Fibroblast of the aortic adventitia (primary cell): ENCODE measurements at places on chromosomes 2 and 18.

GRCh38 chr2:143960177-143960576, 559.7 kb downstream of the ZEB2 start:
- DNase-seq = no peak

DNA sequence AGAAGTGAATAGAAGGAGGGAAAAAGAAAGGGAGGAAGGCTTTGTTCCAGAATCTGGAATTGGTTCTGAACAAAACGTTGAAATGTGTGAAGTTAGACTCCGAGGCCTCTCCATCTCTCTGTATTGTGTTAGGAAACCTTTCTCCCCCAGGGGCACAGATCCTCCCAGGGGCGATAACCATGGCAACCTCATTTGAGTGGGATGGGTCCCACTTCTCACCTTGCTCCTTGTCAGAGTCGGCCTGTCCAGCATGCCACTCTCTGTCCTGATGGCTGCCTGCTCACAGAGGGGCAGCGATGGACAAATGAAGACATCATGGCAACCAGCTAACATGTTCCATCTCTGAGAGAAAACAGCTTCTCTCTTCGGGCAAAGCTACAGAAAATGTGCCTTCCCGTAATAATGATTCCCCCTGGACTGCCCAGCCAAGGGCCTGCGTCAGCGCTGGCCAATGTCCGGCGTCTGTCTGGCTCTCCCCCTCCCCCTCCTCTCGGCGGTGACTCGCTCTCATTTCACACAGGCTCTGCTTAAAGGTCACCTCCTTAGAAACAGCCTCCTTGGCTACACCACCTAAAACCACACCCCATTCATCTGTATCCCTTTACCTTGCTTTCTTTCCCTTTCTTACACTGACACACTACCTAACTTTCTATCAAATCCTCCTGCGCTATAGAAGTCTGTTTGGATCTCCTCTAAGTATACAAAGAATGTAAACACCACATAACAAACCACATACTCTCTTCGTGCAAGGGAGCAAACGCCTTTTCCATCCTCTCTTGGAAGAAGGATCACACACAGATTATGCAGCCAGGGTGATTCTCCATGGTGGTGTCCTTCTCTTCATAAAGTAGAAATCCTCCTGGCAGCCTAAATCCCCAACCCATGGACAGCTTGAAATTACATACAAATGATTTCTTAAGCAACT, 32.1 kb upstream of the TTC39C start:
- peak; percentile 82 for DNase-seq

- DNase-seq = peak; percentile 57
Observed at GRCh38 chr2:232781765-232782164, 5.4 kb upstream of the KCNJ13 start.

- DNase-seq = no peak
Observed at GRCh38 chr2:46461709-46462171, 17.6 kb upstream of the TMEM247 start.

GRCh38 chr18:6106091-6106685, 210.9 kb upstream of the TMEM200C start:
- DNase-seq = peak; percentile 19

- peak; percentile 8 for DNase-seq
Observed at GRCh38 chr18:80159713-80160636, 50.9 kb downstream of the ADNP2 start.

- no peak for DNase-seq
Observed at GRCh38 chr2:49600524-49600923, 446.2 kb upstream of the FSHR start.

DNA sequence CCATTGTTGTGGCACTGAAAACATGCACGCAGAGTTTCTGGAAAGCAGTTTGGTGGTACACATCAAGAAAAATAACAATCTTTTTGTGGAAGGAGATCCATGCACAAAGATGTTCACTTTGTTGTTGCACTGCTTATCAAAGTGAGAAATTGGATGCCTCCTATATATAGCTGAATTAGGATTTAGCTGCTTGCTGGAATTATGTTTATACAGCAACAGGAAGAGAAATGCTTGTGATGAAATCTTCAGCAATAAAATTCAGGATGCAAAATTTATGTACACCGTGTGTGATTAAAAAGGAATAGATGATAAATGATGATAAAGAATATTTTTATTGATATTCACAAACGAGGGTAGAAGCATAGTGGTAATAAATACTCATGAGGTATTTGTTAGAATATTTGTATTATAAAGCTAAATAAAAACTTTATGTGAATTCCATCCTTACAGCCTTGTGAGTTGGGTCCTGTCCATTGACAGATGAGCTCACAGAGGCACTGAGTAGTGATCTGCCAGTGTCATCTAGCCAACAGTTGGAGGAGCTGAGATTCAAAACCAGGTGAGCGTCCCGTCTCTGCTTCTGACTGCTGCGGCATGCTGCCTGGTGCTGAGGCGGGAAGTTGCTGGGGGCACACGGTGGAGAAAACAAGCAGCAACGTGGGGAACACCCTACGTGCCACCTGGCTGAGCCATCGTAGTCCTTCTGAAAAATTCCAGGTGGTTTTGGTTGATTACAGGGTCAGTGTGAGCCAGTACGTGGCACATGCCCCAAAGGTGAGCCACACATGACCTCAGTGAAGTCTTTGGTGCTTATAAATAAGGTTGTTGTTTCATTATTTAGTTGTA, 80.2 kb downstream of the ASAP2 start:
- no peak for DNase-seq

DNA sequence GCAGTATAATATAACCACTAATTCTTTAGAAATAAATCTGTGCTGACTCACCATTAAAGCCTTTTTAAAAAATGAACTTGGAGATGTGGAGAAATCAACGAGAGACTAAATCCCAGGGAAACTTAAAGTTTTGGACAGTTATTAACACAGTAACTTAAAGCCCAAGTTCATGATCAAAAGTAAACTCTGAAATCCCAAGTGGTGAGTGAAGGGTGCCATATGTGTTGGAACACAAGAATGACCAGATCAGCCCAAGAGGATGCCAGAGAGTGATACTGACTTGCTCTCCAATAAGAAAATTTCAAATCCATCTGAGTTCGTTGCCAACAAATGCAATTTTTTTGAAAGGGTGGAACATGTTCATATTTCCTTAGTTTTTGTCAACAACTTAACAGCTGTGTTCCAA, 838.1 kb upstream of the ACVR2A start:
- peak; percentile 97 for DNase-seq

DNA sequence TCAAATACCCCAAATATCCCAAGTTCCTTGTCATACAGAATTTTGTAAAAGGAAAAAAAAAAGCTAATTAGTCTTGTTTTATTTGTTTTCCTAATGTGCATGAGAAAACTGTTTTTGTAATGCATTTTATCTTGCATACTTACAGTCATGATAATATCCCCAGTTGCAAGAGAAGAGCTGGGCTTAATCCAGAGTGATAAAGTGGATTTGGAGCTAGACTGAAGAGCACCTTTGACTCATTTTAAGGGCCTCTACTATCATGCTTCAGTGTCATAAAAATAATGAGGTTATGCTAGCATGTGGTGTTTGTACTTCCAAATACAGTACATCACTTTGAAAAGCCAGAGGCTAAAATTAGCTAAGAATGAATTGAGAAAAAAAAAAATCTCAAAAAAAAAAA, 26.4 kb downstream of the ARHGAP15 start:
- DNase-seq = no peak

GRCh38 chr18:46917108-46917802, at the start of the genes KATNAL2 and PIAS2:
Gene KATNAL2 (plus strand): TSS chr18:46917602. CDS start chr18:46946873, 29,271 bp downstream.
Gene PIAS2 (minus strand): TSS chr18:46917507. CDS start chr18:46917345, 162 bp downstream.
- peak; percentile 52 for DNase-seq

DNA sequence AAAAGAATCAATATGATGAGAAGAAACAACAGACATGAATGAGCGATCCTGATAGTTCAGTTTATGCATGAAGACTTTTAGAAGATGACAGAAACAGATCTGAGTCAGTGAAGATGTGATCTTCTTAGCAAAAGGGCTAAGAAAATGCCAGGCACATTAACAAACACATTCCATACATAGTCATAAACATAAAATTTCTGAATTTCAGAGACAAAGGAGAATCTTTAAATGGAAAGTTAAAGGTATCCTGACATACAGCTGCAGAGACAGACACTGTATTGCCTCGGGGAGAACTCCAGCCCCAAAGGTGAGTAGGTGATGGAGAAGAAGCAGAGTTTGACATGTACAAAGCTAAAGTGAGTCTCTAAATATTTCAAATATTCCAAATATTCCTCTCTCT, 40.6 kb upstream of the FN1 start:
- peak; percentile 14 for DNase-seq

DNA sequence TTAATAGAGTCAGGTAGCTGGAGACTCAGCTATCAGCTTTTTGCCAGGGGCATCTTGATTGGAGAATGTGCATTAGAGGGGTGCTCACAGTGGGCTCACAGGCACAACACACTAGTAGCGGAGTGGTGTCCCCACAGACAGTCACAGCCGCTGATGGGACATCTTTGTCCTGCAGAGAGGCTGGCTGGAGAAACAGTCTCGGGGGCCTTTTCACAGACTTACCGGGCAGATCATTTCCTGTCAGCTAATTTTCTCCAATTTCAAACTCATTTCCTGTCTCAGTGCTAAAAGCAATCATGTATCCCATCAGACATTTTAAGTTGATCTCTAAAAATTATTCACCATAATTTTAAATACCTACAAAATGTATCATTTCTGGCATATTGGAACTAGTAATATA, 562.6 kb downstream of the DCDC2C start:
- no peak for DNase-seq

- DNase-seq = no peak
Observed at GRCh38 chr18:67154979-67155378, 361.5 kb downstream of the DSEL start.

DNA sequence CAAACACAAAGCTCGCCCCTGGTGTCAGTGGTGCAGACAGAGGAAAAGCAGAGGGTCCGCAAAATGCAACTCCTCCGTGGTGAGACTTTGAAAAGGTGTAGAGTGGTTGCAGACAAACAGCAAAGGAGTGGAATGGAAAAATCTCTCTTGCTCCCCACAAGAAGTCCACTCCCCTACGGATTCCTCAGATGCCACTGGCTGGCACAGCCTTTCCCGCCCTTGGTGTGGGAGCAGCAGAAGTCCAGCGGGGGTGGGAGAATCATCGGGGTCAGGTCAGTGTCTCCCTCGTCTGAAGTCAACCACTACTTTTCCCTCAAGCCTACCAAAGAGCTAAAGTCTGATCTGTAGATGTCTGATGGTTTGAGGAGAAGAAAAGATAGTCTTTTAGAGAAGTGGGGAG, 22.3 kb upstream of the B3GNT7 start:
- DNase-seq = no peak

- DNase-seq = no peak
Observed at GRCh38 chr2:108776475-108776874, 10.1 kb upstream of the CCDC138 start.

DNA sequence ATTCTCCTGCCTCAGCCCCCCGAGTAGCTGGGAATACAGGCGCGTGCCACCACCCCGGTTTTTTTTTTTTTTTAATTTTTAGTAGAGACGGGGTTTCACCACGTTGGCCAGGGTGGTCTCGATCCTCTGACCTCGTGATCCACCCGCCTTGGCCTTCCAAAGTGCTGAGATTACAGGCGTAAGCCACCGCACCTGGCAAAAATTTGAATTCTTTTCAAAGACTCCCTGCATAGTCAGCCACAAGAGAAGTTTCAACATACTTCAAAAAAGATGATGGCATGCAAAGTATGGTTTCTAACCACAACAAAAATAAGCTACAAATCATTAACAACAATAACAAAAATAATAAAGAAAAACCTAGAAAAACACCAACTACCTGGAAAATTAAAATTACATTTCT, 22.0 kb downstream of the HYCC2 start:
- DNase-seq = no peak

DNA sequence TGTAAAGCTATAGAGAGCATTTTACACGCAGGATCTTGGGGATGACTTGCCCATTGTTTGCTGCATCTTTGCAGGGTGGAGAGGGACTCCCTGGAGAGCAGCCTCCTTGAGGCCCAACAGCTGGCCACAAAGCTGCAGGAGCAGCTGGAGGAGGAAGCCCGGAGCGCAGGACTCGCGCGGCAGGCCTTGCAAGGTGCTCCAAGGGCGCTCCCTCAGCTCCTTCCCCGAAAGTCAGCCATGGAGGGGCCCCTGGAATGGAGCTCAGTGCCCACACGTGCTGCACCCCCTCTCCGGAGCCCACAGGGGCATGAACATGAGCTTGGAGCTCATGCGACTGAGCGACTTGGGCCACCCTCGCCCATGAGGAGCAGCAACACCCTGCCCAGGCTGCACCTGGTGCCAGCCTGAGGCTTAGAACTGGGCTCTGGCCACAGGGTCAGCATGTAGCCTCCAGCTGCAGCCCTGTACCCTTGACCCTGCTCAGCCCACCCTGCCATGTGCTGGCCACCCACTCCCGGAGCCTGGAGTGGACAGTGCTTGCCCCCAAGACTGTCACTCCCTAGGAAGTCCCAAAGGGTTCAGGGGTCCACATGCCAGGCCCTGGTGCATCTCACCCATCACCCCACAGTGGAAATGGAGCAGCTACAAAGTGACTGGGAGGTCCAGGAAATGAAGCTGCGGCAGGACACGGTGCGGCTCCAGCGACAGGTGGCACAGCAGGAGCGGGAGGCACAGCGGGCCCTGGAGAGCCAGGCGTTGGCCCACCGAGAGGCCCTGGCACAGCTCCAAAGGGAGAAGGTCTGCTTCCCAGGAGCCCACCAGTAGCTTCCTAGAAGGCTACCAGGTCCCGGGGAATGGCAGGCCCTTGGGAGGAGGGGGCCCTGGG, 43.0 kb downstream of the CROCC2 start:
- DNase-seq = no peak

GRCh38 chr2:161919873-161920272, 154.1 kb downstream of the DPP4 start:
- no peak for DNase-seq

GRCh38 chr18:31876707-31877106, 66.2 kb downstream of the TRAPPC8 start:
- no peak for DNase-seq

GRCh38 chr2:210584834-210585233, 28.4 kb downstream of the CPS1 start:
- DNase-seq = peak; percentile 17

DNA sequence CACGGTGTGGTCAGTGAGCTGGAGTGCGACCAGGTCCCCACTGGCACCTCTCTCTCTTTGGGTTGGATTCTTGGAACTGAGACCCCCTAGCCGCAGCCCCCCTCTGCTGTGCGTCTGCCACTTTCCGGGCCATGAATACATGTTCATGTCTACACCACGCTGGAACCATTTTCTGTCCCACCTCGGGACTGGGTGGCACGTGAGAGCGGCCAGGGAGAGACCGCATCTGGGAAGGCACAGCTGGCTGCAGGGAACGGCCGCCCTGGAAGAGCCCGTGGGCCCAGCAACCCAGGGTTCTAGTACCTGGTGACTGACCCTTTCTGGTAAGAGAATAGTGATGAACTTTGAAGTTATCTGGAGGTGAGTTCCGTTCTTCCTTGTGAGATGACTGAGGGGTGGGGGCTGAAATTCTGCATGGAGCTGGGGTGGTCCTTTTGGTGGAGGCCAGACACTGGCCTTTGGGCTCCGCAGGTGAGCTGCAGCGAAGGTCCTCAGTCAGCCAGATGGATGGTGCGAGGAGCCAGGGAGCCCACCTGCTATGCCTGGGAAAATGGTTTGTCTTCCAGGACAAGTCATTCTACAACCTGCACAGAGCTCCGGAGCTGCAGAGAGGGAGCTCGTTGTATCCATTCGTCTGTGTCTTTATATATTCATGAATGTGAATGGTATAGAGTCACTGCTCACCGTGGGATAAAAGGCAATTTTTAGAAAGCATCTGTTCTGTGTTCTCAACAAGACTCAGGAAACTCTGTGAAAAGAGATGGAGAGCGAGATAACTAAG, 223.5 kb downstream of the NDUFA10 start:
- no peak for DNase-seq
